ENCODE measurements at places on chromosomes 6 and 20.

DNA sequence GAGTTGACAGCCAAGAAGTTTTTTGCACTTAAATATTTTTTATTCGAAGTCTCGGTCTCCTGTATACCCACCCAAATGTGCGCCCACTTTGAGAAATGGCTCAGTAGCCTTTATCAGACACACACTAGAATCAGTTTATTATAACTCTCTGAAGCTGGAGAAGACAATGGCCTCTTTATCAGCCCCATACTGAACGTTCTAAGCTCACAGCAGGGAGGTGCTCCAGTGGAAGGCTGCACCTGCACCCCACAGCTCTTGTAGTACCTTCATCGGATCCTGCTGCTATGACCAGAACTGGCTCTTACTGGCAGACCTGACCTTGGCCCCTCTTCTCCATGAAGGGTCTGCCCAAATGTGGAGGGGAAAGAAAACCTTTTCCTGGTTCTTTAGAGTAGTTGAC is 165.0 kb upstream of the SCGN start:
- DNase-seq: no peak

- DNase-seq: peak; percentile 91
These were observed 35.9 kb downstream of the DUSP22 start for GRCh38 chr6:328136-328670.

DNA sequence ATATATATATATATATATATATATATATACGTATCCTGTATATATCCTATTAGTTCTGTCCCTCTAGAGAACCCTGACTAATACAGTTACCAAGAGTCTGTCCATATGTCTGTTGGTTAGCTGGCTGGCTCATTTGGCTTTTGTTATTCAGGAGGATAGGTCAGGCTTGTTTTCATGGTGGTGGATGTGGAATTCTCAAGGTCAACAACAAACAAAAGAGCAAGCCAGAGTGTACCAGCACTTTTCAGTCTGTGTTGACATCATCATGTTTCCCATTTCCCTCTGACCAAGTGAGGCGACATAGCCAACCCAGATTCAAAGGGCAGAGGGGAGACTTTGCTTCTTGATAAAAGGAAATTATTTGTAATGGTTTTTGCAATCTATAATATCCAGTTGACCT is 88.5 kb upstream of the PTCHD4 start:
- no peak for DNase-seq

DNA sequence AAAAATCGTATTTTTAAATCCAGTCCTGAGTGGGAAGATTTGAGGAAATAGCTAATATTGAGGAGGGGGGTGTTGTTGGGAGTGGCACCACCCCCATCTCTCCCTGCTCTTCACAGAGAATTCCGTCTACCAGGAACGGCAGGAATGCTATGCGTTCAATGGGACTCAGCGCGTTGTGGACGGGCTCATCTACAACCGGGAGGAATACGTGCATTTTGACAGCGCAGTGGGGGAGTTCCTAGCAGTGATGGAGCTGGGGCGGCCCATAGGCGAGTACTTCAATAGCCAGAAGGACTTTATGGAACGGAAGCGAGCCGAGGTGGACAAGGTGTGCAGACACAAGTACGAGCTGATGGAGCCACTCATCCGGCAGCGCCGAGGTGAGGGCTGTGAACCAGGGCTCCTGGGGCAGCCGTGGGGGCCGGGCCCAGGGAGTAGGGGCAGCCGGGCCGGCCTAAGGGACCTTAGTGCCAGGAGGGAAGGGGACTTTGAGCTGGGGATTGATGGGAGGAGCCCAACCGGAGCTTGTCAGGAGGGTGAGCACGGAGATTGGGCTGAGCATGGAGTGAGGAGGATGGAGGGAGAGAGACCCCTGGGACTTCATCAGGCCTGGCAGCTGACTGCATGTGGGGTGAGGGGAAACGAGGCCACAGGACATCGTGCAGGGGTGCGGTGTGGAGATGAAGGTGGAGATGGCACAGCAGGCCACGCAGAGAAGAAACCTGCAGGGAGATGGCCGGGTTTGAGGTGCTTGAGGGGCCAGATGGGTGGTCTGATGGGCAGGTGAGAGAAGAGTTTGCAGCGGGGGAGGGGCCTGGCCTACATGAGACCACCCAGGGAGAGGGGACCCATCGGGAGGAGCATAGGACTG is 41.3 kb downstream of the HLA-DPB1 start:
- no peak for DNase-seq

GRCh38 chr20:13424174-13424833 is 203.2 kb downstream of the ISM1 start:
- no peak for DNase-seq

GRCh38 chr6:168268755-168269154 is 50.8 kb downstream of the DACT2 start:
- no peak for DNase-seq

DNA sequence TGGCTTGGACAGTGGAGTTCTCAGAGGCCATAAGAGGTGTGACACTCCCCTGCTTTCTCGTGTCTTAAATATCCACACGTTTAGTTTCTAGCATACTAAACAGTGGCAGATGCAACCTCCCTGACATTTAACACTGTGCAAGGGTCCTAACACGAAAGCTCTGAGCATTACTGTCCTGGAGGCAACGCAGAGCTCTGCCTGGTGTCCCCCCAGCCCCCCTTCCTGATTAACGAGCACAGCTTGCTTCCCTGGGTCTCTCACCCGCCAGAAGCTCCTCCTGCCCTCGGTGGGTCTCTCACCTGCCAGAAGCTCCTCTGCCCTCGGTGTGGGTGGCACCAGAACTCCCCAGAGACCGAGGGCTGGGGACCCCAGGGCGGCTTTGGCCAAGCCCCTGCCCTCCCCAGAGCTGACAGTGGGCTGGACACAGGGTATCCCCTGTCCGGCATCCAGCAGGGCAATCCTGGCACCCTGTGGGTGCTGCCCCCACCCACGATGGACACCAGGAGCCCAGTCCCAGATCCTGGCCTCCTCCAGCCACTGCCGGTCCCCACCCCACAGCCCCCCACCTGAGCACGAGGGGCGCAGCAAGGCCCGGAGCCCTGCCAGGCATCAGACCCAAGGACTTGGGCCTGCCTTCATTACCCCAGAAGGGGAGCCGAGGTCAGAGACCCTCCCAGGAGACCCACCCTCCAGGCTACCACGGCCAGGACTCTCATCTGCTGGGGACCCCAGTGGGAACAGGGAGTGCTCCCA is 12.4 kb upstream of the KCNQ2 start:
- DNase-seq: no peak

- no peak for DNase-seq
These were observed 87.5 kb upstream of the TMEM170B start for GRCh38 chr6:11450037-11450436.

DNA sequence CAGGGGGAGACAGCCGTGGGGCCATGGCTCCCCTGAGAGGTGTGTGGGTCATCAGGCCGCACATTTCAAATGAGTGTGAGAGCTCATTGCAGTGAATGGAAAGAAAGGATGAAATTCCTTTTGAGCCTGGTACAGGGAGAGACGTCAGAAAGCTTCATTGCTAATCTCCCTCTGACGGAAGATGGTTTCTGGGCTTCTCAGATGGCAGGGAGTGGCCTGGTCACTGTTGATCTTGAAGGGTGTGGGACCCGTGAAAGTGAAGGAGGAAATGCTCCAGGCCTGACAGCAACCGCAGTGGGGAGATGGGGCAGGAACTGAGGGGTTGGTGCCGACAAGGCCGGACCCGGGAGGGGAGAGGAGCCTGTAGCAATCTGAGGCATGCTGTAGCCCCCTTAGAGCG is 127.4 kb downstream of the MYLK4 start:
- no peak for DNase-seq

GRCh38 chr6:13175759-13176158 is 152.6 kb downstream of the TBC1D7 start:
- no peak for DNase-seq

DNA sequence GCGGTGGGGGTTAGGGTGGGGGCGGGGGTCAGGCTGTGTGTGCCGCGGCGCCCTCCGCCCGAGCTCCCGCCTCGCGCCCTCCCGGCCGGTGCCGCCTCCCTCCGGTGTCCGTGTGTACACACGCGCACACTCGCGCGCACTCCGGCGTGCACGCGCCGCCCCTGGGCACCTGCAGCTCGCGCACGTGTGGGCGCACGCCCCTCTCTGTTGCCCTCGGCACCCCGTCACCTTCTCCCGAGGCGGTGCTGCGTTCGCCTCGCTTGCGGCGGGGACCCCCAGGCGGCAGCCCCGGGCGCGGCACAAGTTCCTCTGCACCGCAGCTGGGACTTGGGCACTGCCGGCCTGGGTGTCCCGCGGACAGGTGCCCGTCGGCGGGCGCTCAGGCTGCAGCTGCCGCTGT is 525 bp downstream of the MACROD2 start:
- DNase-seq: no peak

DNA sequence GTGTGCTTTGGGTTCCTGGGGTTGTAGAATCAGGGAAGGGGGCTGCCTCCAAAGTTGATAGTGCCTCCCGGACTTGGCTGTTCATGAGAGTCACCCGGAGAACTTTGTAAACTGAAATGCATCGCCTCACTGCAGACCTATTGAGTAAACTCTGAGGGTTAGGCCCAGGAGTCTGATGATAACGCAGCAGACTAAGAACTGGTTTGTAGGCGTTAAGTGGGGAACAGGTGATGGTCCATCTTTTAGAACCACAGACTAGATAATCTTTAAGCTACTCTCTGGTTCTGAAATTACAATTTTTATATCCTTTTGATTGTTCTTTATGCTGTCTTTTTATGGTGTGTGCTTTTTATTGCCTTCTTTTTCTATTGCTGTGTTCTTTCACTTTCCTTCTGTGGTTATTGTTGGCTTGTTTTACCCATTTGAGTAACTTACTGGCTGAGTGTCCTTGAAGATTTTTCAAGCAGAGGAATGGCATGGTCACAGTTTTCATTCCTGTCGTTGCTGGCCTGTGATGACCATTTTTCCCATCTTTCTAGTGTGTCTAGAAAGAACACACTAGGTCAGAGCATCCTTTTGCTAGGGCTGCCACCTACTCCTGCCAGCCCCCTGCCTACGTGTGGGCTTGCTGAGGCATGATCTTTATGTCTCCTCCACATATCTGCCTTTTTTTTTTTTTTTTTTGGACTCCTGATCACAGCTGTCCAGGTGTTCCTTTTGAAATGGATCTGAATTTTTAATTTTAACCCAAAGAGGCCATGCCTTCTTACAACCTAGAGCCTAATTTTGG is 30.9 kb downstream of the LRRC1 start:
- DNase-seq: peak; percentile 36

- DNase-seq: no peak
These were observed 9.9 kb downstream of the BCL2L1 start for GRCh38 chr20:31712564-31713311.

DNA sequence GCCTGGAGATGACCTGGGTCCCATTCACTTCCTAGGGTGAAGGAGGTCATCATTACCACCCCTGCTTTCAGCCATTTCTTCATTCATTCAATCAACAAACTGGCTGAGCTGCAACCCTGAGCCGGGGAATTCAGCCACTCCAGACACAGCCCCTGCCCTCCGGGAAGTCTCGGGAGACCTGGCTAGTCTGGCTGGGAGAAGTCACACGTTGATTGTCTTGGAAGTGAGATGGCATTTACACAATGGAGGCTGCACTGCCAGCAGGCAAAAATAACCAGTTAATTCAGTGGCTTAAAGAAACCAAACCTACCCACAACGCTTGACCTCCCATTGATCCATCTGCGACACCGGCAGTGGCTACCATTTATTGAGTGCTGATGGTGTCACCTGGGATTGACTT is 2.0 kb upstream of the PMEPA1 start:
- DNase-seq: no peak

- no peak for DNase-seq
These were observed 103.5 kb downstream of the ATXN1 start for GRCh38 chr6:16657768-16658167.

GRCh38 chr6:43924222-43924702 is 154.3 kb downstream of the VEGFA start:
- DNase-seq: no peak

DNA sequence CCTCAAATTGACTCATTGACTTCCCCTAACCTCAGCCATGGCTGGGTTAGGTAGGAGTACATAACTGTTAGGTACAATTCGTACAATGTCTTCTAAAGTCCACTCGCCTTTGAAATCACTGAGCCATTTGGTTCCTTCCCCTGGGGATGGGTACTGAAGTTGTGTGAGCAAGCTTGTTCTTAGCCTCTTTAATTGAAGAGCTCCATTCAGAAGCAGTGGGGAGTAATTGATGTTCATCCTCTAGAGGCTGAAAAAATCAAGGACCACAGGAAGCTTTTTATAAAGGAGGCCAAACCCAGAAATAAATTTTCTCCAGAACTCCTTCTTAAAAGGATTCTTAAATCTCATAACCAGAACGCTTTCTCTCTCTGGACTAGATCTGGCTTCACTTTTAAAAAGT is 60.6 kb downstream of the ANKS1A start:
- no peak for DNase-seq

- DNase-seq: no peak
These were observed 112.7 kb downstream of the PSMB1 start for GRCh38 chr6:170440437-170440836.

- DNase-seq: no peak
These were observed 16.8 kb upstream of the TAAR1 start for GRCh38 chr6:132675749-132676148.

GRCh38 chr6:37673436-37673835 is 24.2 kb downstream of the MDGA1 start:
- no peak for DNase-seq

DNA sequence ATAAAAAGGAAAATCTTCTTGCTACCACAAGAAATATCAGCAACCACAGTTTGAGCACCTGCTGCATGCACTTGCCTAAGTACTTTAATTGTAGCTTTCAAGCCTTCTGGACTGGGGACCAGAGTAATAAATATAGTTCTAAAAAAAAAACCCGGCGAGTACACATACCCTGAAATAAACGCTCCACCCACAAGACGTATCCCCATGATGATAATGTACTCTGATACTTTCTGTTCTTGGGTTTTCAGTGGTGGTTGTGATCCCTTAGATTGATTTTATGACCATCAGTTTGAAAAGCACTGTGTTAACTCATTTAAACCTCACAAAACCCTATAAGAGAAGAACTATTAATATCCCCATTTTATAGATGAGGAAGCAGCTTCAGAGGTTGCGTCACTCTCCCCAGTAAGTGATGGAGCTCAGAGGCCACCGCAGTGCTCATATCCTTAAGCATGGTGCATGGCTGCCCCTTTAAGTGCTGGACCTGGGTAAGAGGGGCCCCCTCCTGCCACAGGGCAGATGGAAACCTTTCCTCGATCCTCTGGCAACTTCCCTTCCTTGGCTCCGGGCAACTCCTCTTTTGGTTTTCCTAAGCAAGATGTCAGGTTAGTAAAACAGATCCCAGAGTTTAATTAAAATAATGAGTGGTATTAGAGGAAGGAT is 67.3 kb downstream of the KCNB1 start:
- DNase-seq: no peak

GRCh38 chr20:4369798-4370124 is 351.9 kb upstream of the PRND start:
- DNase-seq: no peak

- no peak for DNase-seq
These were observed 9.2 kb downstream of the ATAT1 start for GRCh38 chr6:30635834-30636233.

DNA sequence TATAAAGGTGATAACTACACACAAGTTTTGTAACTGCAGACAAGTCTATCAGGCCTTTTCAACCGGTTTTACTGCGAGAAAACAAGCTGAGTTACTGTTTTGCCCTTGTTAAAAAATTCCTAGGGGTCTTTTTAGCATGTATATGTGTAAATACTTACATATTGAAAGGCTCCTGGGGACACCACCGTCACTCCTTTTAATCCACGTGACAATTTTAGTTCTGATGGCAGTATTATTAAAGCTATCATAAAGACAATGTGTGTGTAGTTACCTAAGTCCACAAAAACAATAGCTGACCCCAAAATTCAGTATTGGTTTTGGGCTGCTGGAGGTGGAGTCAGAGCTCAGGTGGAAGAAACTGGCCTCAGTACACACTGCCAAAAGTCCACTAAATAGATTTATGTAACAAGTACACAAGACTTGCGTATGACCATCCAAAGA is 41.3 kb upstream of the HFE start:
- DNase-seq: no peak

All from stromal cell of bone marrow (primary cell).